Activated CD8-positive, alpha-beta T cell treated with anti-CD3 and anti-CD28 coated beads, Interleukin-2, amount 10 ng/mL, durations not matched to agents 7 days and 5 days (primary cell): ENCODE measurements at places on chromosomes 7 and 10. TPM values are rescaled to one million over a fixed set of nuclear protein-coding genes. Genes with fewer than 3 reads are reported as not detected.

DNA sequence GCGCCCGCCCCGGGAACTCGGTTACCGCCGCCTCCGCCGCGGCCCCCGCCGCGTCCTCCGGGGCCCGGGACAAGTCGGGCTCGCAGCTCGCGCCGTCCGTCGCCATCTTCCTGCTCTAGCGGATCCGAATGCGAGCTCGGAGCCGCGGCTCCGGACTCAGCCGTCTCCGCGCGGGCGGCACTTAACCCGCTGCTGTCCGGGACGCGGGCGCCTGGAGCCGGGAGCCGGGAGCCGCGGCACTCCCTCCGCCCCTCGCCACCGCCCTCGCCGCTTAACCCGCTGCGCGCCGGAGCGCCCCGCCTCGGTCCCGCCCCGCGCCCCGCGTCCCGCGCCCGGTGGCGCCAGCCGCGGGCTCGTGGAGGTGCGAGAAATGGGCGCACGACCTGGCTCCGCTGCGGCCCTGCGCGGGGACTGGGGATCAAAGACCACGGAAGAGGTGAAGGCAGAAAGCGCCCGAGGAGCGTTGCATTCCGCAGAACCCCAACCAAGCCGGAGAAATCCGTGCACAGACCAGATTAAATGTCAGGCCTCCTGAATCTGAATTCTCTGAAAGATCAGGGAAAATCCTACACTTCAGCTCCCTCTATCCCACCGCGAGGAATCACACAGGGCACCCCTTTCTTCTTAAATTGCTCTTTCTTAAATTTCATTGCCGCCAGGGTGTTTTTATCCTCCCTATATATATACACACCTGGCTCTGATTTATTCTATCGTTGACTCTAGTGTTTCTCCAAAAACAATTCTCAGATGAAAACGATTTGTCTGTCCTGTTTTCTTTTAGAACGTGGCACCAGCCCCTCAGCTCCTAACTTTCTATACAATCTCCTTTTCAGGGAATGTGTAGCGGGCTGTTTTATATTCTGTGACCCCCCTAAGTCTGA is at the start of gene CTTNBP2:
CTTNBP2 (minus strand) TSS at position 132 of the 881 bp plus-strand sequence; CDS start at position 106, 26 bp downstream.
- DNase-seq = no peak

DNA sequence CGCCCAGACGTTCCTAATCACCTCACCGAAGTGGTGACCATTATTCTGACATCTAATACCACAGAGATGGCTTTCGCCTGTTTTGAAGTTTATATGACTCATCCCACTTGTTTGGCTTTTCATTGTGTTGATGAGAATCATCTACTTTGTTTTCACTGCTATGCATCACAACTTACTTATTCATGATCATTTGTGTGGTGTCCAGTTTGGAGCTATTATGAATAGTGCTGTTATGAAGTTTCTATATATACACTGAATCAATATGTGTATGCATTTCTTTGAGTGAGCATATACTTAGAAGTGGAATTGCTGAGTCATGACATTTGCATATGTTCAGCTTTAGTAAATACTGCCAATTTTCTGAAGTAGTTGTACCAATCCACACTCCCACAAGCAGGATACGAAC is 38.6 kb upstream of the TNKS2 start:
- no peak for DNase-seq

GRCh38 chr10:120480065-120480600 is 23.1 kb downstream of the PLPP4 start:
- peak; percentile 9 for DNase-seq

GRCh38 chr7:33880787-33881186 is 24.6 kb upstream of the BMPER start:
- no peak for DNase-seq

DNA sequence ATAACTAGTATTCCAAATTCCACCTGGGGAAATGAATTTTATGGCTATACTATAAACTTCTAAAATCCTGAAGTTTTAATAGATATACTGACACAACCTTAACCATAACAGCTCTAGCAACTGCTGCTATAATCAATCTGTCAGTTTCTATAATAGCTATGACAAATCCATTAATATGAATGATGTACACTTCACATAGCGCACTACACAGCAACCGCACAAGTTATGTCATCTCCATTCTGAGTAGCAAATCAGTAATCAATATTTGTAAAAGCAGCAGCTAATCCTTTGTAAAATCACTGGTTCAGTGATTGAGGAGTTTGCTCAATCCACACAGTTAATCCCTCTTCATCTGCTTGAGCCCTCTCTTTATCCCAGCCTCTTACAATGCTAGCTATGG is 105.3 kb downstream of the SKAP2 start:
- no peak for DNase-seq

- DNase-seq = no peak
Observed at GRCh38 chr7:158364451-158364850, 223.2 kb downstream of the PTPRN2 start.

DNA sequence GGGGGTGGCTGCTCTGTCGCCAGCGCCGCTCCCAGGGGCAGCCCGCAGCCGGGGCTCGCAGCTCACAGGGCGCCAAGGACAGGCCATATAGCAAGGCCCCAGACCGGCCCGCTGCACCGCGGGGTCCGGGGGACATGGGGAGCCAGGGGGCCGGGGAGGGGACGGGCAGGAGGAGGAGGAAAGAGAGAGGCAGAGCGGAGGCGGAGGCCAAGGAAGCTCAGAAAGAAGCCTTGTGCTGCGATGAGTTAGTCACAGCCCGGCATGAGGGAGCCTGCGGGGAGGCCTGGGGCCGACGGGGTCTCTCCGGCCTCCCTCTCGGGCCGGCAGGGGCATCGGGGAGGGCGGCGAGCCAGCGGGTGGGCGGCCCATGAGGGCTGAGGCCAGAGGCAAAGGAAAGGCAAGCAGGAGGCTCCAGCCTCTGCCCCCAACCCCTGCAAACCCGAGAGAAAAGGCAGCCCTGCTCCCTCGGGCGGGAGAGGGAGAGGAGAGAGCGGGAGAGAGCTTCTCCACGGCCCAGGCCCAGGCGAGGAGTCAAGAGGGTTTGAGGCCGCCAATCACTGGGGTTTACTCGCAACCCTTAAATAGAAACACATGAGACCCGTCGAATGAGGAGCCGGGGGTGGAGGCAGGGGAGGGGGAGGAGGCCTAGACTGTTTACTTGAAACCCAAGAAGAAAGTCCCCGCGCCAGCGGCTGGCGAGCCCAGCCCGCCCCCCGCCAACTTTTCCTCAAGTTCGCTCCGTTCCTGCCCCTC is 167.9 kb downstream of the NEURL1 start:
- peak; percentile 63 for DNase-seq

GRCh38 chr10:65670087-65670486 is 1255.7 kb upstream of the LRRTM3 start:
- no peak for DNase-seq

DNA sequence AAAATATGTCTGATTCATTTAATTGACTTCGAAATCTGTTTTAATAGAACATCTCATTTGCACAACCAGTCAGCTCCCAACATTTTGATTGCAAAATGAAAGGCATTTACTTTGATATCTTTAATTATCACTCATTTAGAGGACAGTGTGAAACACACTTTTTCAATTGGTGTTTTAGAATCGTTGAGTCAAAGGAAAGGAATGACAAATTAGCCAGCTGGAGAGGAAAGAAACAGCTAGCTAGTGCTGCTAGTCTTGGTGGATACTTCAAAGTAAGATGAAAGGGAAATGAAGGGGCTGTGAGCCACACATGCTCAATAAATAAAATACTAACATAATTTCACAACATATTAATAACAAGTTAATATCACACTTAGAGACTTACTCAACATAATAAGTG is 570.2 kb downstream of the PHTF2 start:
- no peak for DNase-seq

GRCh38 chr10:21195252-21195651 is 298.1 kb upstream of the NEBL start:
- DNase-seq = no peak

GRCh38 chr10:121438333-121438732 is 159.9 kb downstream of the FGFR2 start:
- DNase-seq = no peak

DNA sequence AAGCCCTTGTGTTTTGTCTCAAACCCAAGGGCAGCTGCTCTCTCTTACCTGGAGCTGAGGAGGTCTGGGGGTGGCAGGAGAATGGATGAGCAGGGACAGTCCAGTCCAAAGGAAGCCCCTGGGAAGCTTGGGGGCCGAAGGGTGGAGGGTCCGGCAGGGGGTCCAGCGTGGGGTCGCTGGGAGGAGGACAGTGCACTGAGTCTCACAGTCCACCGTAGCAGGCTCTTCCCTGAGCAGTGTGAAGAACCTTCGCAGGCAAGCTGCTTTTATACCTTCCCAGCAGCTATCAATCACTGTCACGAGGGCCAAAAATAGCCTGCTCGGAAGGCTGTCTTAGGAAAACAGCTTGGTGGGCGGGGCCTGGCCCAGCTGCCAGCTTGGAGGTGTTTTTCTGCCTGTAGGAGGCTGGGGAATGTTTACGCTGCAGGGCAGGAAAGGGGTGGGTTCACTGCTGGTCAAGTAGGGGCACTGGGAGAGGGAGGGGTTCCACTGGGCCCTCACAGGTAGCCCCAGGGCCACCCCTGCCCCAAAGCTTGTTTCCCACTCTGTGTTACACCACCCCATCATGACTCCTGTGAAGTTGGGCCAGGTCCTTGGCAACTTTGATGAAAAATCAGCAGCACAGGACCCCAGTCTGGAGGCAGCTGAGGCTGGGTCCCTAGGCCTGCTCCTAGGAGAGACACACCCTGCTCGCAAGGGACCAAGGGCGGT is at the start of gene DEPP1:
DEPP1 (minus strand) TSS at position 240 of the 711 bp plus-strand sequence. CDS start 779 bp downstream, outside the sequence.
- DNase-seq = no peak

- DNase-seq = no peak
Observed at GRCh38 chr7:98091061-98091460, 15.6 kb upstream of the LMTK2 start.

DNA sequence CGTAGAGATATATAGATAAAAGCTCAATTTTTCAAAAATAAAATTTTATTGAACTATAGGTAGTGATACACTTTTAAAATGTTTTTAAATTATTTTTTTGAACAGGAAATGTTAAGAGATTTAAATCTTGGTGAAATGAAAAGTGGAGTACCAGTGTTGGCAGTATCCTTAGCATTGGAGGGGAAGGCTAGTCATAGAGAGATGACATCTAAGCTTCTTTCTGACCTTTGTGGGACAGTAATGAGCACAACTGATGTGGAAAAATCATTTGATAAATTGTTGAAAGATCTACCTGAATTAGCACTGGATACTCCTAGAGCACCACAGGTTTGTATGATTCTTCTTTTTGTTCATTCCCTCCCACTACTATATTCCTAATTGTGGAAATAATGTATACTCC is 15.8 kb downstream of the PDCD4 start:
- DNase-seq = no peak

Gene FAM24B
- 9.3 TPM for total RNA-seq

Gene VPS37D
- 0.26 TPM for total RNA-seq

Gene ERVW-1
- total RNA-seq = not detected

Gene IKZF1
- 370 TPM for total RNA-seq

Gene DRGX
- total RNA-seq = not detected

Gene PRSS37
- not detected for total RNA-seq

Gene C7orf57
- total RNA-seq = 0.10 TPM

Gene CPN1
- total RNA-seq = not detected

Gene DOCK4
- total RNA-seq = 0.10 TPM
